Activated T-cell treated with anti-CD3 and anti-CD28 coated beads for 1 hour (primary cell): ENCODE measurements at places on chromosomes 5 and 9.

GRCh38 chr5:155676967-155677366, 650.0 kb upstream of the SGCD start:
- DNase-seq: no peak

- no peak for DNase-seq
Measured at GRCh38 chr5:126682856-126683255, 82.1 kb downstream of the PHAX start.

GRCh38 chr9:12604164-12604821, 88.9 kb upstream of the TYRP1 start:
- DNase-seq: no peak

- DNase-seq: peak; percentile 95
Measured at GRCh38 chr9:129641750-129642585, at the start of gene ASB6. TSS of gene ASB6 (minus strand) at chr9:129642151. CDS start at chr9:129641999, 152 bp downstream.

DNA sequence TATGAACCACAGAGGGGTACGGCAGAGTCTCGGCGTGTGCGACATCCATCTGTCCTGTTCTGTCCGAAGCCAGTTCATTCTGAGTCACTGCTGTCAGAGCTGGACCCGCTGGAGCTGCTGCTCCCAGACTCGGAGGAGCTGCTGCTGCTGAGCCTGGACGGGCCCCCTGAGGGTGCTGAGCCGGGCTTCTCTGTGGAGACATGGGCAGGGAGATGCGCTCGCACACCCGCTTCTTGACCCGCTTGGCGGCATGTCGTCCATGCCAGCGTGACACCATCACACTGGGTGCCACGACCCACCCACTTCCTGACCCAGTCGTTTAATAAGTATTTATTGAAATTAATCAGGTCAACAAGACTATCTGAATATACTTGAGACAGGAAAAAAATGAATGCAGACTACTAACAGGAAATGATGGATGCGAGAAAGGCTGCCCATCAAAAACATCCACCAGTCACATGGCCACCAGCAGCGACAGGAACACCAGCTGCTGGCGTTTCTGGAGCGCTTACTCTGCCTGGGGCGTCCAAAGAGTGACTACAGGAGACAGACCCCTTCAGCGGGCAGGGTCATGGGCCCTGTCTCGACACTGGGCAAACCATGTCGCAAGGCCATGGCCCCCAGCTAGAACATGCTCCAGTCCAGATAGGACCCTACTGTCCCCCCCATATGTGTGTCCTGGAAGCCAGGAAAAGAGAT, 8.4 kb downstream of the BRD3OS start:
- no peak for DNase-seq

DNA sequence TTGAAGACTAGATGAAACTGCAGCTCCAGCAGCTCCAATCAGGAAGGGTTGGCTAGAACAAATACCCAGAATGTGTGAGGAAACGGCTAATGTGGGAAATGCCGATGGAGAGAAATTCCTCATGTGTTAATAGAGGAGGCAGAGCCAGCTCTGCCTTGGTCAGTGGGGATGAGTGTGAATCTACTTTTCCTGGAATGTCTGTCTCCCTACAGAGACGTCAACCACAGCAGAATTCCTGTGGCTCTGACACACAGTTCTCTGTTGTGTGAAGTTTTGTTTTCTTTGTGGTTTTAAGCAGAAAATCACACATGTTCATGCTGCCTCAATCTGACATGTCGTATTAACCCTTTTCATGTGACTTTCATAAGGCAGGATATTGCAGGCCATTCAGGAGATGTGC, 476.6 kb upstream of the WWC1 start:
- DNase-seq: no peak

GRCh38 chr5:160921423-160922285, 69.6 kb upstream of the ATP10B start:
- DNase-seq: no peak

GRCh38 chr5:164784230-164784629, 1278.8 kb downstream of the MAT2B start:
- DNase-seq: no peak

- no peak for DNase-seq
Measured at GRCh38 chr5:136674178-136674577, 308.8 kb upstream of the TRPC7 start.

- DNase-seq: no peak
Measured at GRCh38 chr5:77035950-77036349, 5.7 kb downstream of the AGGF1 start.
